ENCODE measurements at places on chromosomes 13 and 19.
A peak's percentile ranks its signal among the peaks of the same experiment; 100 is the strongest.

DNA sequence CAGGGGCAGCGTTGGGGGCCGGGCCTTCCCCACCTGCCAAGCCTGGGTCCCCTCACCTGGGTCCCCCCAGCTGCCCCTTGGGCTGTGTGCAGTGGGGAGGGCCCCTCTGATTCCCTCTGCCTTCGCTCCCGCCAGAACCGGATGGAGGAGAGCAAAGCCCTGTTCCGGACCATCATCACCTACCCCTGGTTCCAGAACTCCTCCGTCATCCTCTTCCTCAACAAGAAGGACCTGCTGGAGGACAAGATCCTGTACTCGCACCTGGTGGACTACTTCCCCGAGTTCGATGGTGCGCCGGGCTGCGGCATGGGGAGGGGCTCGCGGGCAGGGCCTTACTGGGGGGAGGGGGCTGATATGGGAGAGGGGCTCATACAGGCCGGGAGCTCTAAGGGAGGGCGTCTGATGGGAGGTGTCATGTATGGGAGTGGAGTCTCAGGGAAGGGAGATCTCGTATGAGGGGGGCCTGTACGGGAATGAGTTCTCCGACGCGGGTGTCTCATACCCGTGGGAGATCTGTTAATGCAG, 16.7 kb upstream of the GNA15 start:
- no peak for DNase-seq

- peak; percentile 35 for DNase-seq
Observed at GRCh38 chr19:40284501-40285352, at the start of gene AKT2. Gene AKT2, minus strand, starts transcription at chr19:40285345. Its CDS starts 20,078 bp downstream, at chr19:40265267.

DNA sequence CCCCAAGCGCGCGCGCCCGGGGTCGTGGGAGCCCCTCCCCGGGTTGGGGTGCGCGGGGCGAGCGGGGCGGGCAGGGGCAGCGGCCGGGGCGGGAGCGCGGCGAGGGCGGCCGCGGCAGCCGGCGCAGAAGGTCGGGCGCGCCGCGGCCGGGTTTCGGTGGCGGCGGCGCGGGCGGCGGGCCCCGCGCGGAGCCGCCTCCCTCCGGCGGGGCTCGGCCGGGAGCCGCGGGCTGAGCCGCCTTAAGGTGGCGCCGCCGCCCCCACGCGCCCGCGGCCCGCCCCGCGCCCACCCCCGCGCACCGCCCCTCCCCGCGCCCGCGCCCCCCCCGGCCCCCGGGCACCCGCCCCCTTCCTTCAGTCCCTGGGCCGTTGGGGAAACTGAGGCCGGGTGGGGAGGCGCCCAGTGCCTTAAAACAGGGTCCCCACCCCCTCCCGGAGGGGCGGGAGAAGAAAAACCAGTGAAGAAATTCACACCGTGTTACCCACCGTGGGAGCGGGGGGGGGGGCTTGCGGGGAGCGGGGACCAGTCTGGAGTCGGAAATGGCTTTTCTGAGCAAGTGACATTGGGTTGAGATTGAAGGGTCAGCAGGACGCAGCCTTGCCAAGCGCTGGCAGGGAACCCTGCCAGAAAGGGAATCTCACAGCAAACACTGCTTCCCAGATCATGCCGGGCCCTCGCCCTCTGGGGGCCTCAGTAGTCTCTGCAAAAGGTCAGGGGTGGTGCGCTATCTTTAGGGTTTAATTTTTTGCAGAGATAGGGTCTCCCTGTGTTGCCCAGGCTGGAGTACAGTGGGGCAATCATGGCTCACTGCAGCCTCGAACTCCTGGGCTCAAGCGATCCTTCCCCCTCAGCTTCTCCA, at the start of gene TLE2:
Gene TLE2 (minus strand): TSS at position 216 of the 859 bp plus-strand sequence. CDS start 376 bp downstream, outside the sequence.
- no peak for DNase-seq

- DNase-seq, result no peak
Observed at GRCh38 chr13:108425056-108425455, 155.5 kb downstream of the TNFSF13B start.

GRCh38 chr13:95530178-95530577, 22.3 kb upstream of the CLDN10 start:
- DNase-seq, result no peak

DNA sequence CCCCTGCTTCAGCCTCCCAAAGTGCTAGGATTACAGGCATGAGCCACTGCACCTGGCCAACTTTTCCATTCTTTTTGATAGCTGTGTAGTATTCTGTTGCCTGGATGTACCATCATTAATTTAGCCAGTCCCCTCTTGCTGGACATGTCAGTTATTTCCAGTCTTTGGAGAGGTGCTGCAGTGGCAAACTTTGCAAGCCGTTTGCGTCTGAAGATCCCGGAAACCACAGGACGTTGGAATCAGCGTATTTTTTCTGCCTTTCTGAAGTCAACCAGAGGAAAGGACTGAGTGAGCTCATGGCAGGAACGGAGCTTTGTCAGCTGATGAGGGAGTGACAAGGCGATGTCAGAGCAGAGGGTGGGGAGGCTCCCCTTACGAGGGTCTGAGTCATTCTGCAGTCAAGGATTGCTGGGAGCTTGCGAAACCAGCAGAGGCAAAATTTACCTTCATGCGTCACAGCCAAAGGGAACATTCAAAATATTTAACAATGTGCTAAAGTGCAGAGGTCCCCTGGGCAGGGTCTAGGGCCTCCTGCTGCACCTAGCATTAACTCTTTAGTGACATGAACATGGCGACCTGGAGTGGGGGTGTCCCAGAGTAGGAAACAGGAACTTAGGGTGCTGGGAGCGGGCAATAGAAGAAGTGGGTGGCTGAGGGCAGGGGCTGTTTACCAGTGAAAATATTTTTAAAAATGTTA, 5.6 kb downstream of the C5AR1 start:
- DNase-seq, result peak; percentile 91

DNA sequence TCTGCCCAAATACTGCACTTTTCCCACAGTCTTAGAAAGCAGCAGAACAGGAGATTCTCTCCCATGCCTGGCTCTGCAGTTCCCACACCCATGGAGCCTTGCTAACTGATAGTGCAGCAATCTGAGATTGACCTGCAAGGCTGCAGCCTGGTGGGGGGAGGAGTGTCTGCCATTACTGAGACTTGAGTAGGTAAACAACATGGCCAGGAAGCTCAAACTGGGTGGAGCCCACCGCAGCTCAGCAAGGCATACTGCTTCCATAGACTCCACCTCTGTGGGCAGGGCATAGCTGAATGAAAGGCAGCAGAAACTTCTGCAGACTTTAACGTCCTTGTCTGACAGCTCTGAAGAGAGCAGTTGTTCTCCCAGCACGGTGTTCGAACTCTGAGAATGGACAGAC, 358.5 kb upstream of the PCDH9 start:
- no peak for DNase-seq

DNA sequence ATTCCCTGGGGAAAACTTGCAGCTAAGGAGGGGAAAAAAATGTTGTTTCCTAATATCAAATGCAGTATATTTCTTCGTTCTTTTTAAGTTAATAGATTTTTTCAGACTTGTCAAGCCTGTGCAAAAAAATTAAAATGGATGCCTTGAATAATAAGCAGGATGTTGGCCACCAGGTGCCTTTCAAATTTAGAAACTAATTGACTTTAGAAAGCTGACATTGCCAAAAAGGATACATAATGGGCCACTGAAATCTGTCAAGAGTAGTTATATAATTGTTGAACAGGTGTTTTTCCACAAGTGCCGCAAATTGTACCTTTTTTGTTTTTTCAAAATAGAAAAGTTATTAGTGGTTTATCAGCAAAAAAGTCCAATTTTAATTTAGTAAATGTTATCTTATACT, 33.6 kb downstream of the TNFSF11 start:
- DNase-seq, result no peak

GRCh38 chr13:29849071-29849631, 1.3 kb downstream of the UBL3 start:
- DNase-seq, result peak; percentile 31
